ENCODE measurements at places on chromosomes 3 and 15. TPM values are rescaled to one million over a fixed set of nuclear protein-coding genes. Genes with fewer than 3 reads are reported as not detected.

Gene HSPBAP1
- total RNA-seq: 4.6 TPM

Gene NEO1
- 10.9 TPM for total RNA-seq

Gene TMEM207
- total RNA-seq: not detected

Gene FGD5
- total RNA-seq: 1.3 TPM

Gene TLR9
- total RNA-seq: not detected

Gene CHST13
- not detected for total RNA-seq

Gene CLRN1
- total RNA-seq: not detected

Gene ZCWPW2
- 0.82 TPM for total RNA-seq

Gene GOLGA6L10
- total RNA-seq: 0.35 TPM

Gene CCR1
- not detected for total RNA-seq

Gene GANC
- total RNA-seq: 12.9 TPM

Gene CCR4
- total RNA-seq: under 0.01 TPM

Gene DNAH12
- under 0.01 TPM for total RNA-seq

Gene TJP1
- total RNA-seq: 42.8 TPM

Gene ATP10A
- 4.4 TPM for total RNA-seq

Gene CORO2B
- 11.2 TPM for total RNA-seq

Gene CHST2
- 8.2 TPM for total RNA-seq

Gene REC114
- total RNA-seq: not detected

Gene PGBD4
- total RNA-seq: 1.5 TPM

Data from smooth muscle cell of the coronary artery (primary cell).